ENCODE measurements at places on chromosomes 2 and 18. TPM values are rescaled to one million over a fixed set of nuclear protein-coding genes. Genes with fewer than 3 reads are reported as not detected.

DNA sequence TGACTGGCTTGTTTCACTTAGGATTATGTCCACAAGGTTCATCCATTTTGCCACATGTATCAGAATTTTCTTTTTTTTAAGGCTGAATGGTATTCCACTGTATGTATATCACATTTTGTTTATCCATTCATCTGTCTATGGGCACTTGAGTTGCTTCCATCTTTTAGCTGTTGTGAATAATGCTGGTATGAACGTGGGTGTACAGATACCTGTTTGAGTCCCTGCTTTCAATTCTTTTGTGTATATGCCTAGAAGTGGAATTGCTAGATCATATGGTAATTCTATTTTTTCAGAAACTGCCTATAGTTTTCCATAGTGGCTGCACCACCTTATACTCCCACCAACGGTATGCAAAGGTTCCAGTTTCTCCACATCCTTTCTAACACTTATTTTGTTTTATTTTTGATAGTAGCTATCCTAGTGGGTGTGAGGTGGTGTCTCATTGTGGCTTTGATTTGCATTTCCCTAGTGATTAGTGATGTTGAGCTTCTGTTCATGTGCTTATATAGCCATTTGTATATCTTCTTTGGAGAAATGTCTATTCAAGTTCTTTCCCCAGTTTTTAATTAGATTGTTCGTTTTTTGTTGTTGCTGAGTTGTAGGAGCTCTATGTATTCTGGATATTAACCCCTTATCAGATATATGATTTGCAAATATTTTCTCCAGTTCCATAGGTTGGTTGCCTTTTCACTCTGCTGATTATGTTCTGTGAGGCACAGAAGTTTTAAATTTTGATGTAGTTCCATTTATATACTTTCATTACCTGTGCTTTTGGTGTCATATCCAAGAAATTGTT is 40.7 kb downstream of the TTC39C start:
- DNase-seq = no peak
- H3K36me3 ChIP-seq = no peaks in the 10 kb centered on the region
- H3K27ac ChIP-seq = no peak overlapping the region
- no peaks in the 10 kb centered on the region for H3K27me3 ChIP-seq
- no peak overlapping the region for H3K4me3 ChIP-seq
- peaks cover 10% of the 10 kb centered on the region for H3K4me1 ChIP-seq

GRCh38 chr2:42914314-42914713 is 121.9 kb upstream of the HAAO start:
- H3K4me1 ChIP-seq = peaks cover 18% of the 10 kb centered on the region
- H3K4me3 ChIP-seq = no peak overlapping the region
- H3K27me3 ChIP-seq = no peaks in the 10 kb centered on the region
- no peak overlapping the region for H3K27ac ChIP-seq

DNA sequence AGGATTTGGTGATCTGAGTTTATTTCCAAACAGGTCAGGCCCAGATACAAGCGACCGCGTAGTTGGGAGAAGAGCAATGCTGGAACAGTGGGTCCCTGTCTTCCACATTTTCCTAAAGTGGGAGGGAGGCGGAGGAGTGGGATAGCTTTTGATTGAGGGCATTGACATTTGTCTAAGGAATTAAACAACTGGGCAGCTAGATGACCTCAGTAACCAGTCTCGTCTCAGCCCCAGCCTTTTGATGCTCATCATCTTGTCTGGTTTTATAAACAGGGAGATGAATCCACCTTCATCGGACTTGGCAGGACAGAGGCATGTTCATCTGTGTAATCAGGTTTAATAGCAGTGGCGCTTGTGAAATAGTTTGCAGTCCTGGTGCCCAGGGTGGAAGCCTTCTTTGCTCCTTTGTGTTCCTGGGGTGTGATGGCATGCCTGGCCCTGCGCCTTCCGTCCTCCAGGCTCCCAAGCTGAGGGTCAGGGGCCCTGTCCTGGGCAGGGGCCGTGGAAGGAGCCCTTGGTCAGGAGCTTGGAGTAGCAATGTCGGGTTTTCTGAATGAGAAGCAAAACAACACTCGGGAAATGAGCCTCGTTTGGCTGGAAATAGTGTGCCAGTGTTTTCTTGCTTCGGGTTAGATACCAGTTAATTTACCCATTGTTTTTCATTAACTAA is 193.8 kb downstream of the FAM210A start:
- no peak for DNase-seq
- no peak overlapping the region for H3K27ac ChIP-seq
- no peaks in the 10 kb centered on the region for H3K4me1 ChIP-seq
- no peak overlapping the region for H3K4me3 ChIP-seq

GRCh38 chr2:113157118-113157896 is 16.5 kb upstream of the PSD4 start:
- peaks cover 10% of the 10 kb centered on the region for H3K4me1 ChIP-seq
- H3K4me3 ChIP-seq = peak overlapping the region; percentile 58
- H3K36me3 ChIP-seq = no peaks in the 10 kb centered on the region

DNA sequence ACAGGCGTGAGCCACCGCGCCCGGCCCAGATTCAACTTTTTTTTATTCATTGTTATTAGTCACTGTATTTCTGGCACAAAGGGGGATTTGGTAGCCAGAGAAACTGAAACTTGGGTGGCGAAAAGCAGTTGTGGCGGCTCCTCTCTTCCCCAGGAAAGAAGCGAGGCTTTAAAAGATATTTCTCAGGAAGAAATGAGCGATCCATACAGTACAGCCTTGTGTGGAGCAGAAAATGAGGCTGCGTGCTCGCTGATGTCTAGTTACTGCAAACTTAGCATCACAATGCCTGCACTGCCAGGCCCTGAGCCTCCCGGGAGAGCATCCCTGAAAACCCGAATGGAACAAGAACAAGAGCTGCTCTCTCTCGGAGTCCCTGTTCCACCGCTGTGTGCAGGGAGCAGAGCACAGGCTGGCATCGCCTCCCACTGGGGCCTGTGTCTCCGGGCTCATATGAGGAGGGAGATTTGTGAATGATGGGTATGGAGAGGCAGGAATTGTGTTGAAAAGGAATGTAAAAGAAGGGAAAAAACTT is 234.0 kb downstream of the ZNF516 start:
- H3K27ac ChIP-seq = no peak overlapping the region
- H3K36me3 ChIP-seq = no peaks in the 10 kb centered on the region
- no peak overlapping the region for H3K4me3 ChIP-seq
- DNase-seq = no peak

DNA sequence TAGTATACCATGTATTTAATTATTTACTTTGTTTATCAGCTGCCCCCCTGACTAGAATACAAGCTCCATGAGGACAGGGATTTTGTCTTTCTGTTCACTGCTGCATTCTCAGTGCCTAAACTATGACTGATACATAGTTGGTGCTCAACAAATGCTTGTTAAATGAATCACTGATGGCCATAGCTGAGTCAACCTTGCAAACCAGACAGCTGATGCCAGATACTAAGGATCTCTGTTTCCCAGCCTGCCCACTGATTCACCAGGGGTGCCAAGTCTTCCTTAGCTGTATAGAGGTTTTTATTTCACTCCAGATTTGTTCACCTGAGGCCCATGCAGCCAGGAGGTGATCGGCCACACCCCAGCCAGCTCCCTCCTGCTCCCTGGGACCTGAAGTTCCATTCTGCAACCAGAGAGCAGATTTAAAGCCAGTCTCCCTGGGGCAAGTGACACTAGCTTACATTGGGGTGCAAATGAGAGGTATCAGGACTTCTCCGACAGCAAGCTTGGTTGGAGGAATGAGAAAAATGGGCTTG is 92.2 kb downstream of the C1QL2 start:
- H3K27ac ChIP-seq = no peak overlapping the region
- H3K27me3 ChIP-seq = no peaks in the 10 kb centered on the region
- DNase-seq = no peak
- H3K4me3 ChIP-seq = no peak overlapping the region
- H3K4me1 ChIP-seq = peaks cover 3% of the 10 kb centered on the region

- DNase-seq = peak; percentile 27
- no peak overlapping the region for H3K4me3 ChIP-seq
- no peaks in the 10 kb centered on the region for H3K36me3 ChIP-seq
- H3K27me3 ChIP-seq = no peaks in the 10 kb centered on the region
These were observed 12.5 kb upstream of the INPP5D start for GRCh38 chr2:233047667-233048066.

GRCh38 chr2:201182650-201183364 is at the start of gene CASP10:
CASP10 (plus strand) TSS chr2:201183141; CDS start chr2:201185778, 2,637 bp downstream.
- peaks cover 27% of the 10 kb centered on the region for H3K4me1 ChIP-seq
- H3K4me3 ChIP-seq = peak within 1 kb of the TSS; percentile 67
- H3K27me3 ChIP-seq = no peaks in the 10 kb centered on the region
- H3K36me3 ChIP-seq = peaks cover 5% of the 10 kb centered on the region
- DNase-seq = no peak

- H3K4me3 ChIP-seq = no peak overlapping the region
- peaks cover 13% of the 10 kb centered on the region for H3K36me3 ChIP-seq
- H3K27me3 ChIP-seq = no peaks in the 10 kb centered on the region
- H3K27ac ChIP-seq = no peak overlapping the region
- DNase-seq = peak; percentile 61
These were observed 48.3 kb downstream of the SLC66A2 start for GRCh38 chr18:79903071-79903635.

GRCh38 chr18:59657012-59657411 is 40.2 kb downstream of the CCBE1 start:
- H3K27me3 ChIP-seq = no peaks in the 10 kb centered on the region
- no peaks in the 10 kb centered on the region for H3K36me3 ChIP-seq

- H3K36me3 ChIP-seq = peaks cover 3% of the 10 kb centered on the region
- no peak overlapping the region for H3K27ac ChIP-seq
- H3K4me1 ChIP-seq = no peaks in the 10 kb centered on the region
These were observed 91.2 kb downstream of the VRK2 start for GRCh38 chr2:58137856-58138255.

Gene PPP3R1
- total RNA-seq = 59.2 TPM

Gene DNAJC27
- total RNA-seq = 7.5 TPM

Gene PRADC1
- 15.5 TPM for total RNA-seq

Gene SATB2
- 3.9 TPM for total RNA-seq

Gene LYG1
- total RNA-seq = 1.4 TPM

Gene LGALSL
- 43.2 TPM for total RNA-seq

Gene RGPD4
- total RNA-seq = 0.23 TPM

Gene SP110
- total RNA-seq = 46.9 TPM

Measured in upper lobe of right lung (tissue), 1 donor.